ENCODE measurements at places on chromosomes 3 and 15.

DNA sequence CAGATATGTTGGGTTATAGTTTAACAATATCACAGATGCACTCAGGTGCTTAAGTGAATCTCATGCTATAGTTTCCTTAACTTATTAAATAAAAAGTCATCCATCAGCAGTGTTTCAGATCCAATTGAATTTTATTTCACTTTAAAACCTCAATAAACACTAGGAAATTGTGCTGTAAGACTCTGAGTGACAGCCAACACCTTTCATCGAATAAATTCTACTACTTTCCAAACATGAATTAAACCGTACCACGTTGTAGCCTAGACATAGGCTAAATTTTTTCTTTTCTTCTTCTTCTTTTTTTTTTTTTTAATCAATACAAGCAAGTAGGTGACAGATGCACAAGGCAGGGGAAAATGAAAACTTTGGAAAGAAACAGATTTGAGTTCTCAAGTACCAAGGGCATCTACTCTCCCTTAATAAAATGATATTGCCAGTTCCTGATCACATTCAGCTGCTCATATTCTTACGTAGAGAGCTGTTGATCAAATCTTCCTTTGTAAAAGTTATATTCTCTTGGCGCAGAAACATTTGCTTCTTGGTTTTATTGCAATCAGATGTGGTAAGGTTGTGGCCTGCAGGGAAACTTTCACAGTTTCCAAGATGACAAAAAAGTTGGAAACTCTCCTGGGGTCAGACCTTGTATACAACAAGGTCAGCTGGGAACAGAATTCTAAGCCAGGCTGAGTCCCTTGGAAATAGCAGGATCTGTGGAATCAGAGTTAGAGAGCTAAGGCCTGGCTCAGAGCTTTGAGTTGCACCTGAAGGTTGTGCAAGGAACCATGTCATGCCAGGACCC is 147.7 kb downstream of the CD47 start:
- DNase-seq = no peak

DNA sequence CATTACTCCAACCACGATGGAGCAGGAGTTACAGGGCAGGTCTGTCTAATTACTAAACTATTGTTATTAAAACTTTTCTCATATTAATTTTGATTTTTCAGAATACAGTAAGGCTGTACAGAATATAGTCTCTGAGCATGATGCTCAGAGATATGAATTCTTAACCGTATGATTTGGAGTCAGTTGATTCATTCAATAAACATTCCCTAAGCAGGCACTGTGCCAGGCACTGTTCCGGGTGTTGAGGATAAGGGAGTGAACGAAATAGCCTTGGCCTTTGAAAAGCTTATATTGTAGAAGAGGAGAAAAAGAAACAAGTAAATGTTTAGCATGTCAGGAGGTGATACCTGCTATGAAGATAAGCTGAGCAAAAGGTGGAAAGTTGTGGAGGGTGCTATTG is 187.3 kb downstream of the KCNAB1 start:
- DNase-seq = peak; percentile 44

DNA sequence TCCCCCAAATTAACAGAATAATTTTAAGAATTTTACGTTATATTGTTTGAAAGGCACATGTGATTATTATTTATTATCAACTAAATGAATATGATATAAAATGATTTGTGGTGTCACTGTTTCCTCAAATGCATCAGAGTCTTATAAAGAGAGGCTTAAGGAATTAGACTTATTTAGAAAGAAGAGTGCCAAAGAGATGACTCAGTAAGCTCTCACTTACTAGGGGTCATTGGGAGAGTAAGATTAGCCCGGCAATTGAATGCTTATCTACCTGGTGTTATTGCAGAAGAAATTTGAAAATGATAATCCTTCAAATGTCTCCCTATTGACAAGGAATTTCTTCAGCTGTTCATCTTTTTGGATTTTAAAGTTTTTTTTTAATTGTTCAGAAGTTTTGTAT is 408.7 kb downstream of the OXSM start:
- DNase-seq = no peak

DNA sequence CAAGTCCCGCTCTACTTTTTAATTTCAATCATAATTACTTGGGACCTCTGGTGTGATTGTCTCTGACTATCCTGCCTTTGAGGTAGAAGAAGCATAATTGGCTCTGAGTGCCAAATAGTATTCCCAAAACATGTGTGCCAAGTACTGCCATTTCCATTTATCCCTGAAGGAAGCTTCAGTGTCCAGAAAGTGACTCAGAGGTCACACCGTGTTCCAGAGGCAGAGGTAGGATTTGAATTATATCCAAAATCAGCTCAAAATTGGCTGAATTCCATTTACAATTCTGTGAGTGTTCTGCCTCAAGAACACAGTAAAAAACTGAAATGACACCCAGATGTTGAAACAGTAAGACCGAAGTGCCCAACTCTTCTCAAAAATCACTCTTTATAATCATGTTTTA is 255.3 kb downstream of the RSL24D1 start:
- DNase-seq = no peak

DNA sequence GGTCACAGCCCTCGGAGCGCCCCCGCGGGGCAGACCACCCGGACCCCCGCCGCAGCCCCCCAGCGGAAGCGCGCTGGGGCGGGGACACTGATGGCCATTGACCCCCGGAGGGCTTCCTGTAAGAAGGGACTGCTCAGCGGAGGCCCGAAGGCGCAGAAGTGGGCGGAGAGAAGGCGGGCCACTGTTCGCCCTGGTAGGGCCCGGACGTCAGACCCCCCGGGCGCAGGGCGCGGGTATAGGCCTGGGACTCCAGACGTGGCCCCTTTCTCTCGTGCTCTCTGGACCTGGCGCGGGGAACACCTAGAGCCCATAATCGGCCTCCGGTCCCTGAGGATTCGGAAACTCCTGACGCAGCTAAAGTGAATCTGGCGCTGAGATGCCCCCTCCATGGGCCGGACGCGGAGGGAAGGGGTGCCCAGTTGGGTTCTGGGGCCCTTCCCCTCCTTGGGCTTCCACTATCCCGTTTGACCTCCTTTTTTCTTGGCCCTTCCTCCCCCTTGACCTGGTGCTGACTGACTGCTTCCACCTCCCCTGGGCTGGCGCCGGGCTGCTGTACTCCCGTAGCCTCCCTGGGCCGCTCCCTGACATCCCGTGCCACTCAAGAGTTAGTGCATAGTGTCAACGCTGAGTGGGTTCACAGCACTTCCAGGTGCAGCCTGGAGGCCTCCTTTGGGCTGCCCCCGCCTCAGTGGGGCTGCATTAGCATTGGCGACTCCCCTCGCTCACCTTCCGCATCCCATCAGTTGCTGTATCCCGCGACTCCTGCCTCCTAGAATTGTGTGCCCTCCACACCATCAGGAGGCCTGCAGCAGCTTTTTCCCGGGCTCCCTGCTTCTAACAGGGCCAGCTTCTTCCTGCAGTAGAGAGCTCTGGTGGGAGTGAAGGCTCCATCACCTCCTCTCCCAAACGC is 694 bp downstream of the ABTB1 start:
- DNase-seq = peak; percentile 54

GRCh38 chr3:195139091-195139875 is 131.7 kb downstream of the XXYLT1 start:
- DNase-seq = no peak

DNA sequence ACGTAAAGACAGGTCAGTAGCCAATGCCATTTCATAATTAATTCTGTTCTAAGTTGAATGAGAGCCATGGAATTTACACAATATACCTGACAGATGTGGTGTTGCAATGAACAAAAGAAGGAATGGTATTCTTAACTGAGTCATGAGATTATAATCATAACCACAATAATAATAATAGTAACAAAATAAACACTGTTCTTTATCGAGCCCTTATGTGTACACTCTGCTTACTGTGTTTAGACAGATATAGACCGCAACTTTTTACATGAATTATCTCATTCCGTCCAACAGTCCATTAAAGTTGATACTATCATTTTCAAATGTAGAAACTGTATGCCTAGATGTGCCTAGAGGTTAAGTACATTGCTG is 28.2 kb upstream of the SCAANT1 start:
- DNase-seq = no peak

GRCh38 chr15:44545913-44546802 is 9.2 kb downstream of the EIF3J start:
- no peak for DNase-seq

- no peak for DNase-seq
These were observed 63.2 kb upstream of the ATP2B2 start for GRCh38 chr3:10568549-10568948.

DNA sequence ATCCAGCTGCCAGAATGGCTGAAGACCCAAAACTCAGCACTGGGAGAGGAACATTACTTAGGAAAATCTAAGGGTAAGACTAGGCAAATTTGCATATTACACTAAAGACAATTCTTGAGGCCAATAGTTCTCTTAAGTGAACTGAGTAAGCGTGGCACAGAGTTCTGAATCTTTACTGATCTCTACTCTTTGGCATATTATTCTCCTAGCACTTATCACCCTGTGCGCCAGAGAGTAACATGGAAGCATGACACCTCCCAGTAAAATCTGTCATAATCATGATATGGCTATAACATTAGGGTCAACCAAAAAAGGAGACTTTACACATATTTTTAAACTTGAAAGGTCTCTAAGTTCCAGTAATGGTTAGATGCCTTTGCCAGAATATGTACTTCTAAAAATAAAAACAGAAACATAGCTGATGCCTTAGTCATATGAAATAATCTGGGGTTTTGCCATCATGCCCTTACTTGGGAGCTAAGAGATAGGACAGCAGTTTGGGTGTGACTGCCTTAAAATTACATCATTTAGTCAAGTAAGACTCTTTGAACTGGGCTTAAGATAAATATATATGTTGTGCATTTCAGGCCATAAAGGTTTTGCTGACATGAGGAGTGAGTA is 290.5 kb downstream of the PLCL2 start:
- DNase-seq = no peak

DNA sequence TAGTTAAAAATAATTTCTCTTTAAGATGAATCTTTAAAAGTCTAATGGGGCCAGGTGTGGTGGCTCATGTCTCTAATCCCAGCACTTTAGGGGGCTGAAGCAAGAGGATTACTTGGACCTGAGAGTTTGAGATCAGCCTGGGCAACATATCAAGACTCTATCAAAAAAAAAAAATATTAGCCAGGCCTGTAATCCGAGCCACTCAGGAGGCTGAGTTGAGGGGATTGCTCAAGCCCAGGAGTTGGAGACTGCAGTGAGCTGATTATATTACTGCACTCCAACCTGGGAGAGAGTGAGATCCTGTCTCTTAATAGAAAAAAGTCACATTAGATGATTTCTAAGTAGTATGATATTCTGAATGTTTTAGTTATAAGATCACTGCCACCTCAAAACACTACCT is 322.0 kb upstream of the MANF start:
- no peak for DNase-seq

- peak; percentile 38 for DNase-seq
These were observed 604 bp downstream of the LTK start for GRCh38 chr15:41512940-41513505.

- DNase-seq = no peak
These were observed 15.5 kb downstream of the TATDN2 start for GRCh38 chr3:10263646-10264363.

DNA sequence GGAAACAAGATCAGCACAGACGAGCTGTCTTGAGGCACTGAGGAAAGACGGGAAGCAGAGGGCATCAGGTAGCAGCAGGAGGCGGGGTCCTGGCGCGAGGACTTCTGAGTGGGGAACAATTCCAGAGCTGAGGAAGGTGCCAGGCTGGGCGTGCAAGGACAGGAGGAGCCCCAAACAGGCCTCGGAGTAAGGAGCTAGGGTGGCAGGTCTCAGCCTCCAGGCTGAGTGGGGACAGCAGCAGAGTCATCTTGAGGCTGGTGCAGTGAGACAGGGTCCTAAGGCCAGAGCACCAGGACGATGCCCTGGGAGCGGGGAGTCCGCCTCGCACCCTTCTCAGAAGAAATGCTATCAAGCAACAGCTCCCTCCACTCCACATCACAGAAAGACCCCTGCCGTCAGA is 78.4 kb downstream of the PCSK6 start:
- DNase-seq = no peak

Data from femur (tissue), 1 donor.